ENCODE measurements at places on chromosomes 11 and 22.

- DNase-seq = no peak
Observed at GRCh38 chr11:118629761-118630661, 22.6 kb downstream of the PHLDB1 start.

GRCh38 chr11:74949753-74950137 is 679 bp downstream of the SPCS2 start:
- no peak for DNase-seq

DNA sequence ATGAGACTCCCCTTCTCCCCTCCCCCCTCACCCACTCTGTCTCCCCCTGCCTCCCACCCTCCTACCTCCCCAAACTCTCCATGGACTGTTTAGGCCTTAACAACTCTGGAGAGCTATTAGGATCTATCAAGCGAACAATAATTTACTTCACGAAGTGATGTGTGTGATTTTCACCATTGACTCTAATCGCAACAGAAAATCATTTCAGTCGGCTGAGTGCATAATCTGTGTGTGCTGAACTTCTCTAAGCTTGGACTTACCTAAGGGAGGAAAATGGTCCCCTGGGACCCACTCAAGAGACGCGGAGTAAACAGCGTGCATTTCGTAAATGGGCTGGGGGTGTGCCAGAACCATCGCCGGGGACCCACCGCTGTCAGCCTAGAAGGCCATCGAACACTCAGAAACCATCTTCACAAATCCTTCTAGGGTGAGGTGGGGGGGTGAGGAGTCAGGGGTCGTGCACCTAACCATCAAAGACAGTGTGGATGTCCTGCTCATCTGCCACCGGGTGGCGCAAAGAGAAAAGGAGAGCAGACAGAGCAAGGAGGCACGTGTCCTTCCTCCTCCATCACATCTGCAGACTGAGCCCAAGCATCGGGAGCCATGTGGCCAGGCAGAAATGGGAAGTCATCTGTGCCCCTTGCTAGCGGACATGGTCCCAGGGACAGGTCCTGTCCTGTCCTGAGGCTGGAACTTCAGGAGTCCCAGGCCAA is 62.1 kb upstream of the NUP50 start:
- DNase-seq = peak; percentile 94

- no peak for DNase-seq
Observed at GRCh38 chr11:108198833-108199232, 23.6 kb downstream of the NPAT start.

DNA sequence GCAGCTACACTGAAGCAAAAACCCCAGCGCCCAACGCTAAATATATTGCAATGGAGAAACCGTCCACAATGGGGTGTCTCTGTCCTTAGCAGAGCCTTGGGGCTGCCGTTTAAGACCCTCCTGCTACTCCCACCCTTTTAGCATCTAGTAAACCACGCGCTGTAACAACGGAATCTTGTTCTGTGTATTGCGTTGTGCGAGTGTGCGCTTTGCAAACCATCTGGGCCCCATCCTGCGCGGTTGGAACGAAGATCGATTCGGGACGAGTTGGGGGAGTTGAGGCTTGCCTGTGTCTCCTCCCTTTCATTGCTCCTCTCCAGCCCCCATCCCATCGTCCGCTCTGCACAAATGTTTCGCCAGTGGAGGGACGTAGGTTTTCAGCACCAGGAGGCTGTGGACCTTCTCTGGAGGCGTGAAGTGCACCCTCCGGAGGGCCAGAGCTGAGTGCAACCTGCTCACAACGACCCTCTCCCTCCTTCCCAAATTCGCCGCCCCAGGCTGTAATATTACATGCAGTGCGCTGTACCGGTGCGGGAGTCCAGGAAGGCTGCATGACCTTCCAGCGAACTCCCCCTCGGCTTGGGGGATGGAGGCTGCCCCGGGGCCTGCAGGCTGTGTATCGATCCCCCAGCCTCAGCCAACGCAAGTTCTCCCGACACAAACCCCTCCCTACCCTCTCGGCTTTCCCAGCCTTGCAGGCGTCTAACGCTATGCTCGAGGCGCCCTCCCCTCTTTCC is 1.6 kb upstream of the KMT2A start:
- peak; percentile 20 for DNase-seq

DNA sequence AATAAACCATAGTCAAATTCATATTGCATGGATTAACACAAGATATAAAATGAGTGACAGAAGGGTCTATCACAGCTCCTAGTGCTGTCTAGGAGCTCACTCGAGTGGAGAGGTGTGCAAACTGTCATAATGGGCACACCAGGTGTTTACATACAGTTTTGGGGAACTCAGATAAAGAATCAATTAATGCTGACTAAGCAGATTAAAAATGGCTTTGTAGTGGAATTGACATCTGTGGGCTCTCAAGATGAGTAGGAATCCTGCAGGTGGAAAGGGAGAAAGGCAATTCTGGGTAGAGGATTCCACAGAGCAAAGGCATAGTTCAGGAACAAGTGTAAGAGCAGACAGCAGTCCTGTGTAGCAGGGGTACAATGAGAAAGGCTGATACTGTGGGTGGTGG is 496.2 kb upstream of the CCDC90B start:
- DNase-seq = no peak

DNA sequence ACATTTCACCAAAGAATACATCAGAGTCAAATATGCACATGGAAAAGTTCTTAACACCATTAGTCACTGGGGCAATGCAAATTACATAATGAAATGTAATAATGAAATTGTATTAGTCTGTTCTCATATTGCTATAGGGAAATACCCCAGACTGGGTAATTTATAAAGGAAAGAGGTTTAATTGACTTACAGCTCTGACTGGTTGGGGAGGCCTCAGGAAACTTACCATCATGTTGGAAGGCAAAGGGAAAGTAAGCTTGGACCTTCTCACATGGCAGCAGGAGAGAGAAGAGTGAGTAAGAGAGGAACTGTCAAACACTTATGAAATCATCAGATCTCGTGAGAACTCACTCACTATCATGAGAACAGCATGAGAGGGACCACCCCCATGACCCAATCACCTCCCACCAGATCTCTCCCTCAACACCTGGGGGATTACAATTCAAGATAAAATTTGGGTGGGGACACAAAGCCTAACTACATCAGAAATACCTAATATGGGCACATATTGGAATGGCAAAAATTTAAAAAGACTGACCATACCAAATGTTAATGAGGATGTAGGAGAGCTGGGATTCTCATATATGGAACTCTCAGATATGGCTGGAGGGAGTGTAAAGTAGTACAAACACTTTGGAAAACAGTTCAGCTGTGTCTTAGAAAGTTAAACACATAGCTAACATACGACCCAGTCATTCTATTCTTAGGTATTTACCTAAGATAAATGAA is 65.1 kb upstream of the CD44 start:
- DNase-seq = no peak

GRCh38 chr11:133306019-133306418 is 226.3 kb downstream of the OPCML start:
- DNase-seq = no peak

- no peak for DNase-seq
Observed at GRCh38 chr22:26586556-26587325, 3.2 kb downstream of the TPST2 start.

- no peak for DNase-seq
Observed at GRCh38 chr22:43012390-43012789, 2.6 kb downstream of the PACSIN2 start.

DNA sequence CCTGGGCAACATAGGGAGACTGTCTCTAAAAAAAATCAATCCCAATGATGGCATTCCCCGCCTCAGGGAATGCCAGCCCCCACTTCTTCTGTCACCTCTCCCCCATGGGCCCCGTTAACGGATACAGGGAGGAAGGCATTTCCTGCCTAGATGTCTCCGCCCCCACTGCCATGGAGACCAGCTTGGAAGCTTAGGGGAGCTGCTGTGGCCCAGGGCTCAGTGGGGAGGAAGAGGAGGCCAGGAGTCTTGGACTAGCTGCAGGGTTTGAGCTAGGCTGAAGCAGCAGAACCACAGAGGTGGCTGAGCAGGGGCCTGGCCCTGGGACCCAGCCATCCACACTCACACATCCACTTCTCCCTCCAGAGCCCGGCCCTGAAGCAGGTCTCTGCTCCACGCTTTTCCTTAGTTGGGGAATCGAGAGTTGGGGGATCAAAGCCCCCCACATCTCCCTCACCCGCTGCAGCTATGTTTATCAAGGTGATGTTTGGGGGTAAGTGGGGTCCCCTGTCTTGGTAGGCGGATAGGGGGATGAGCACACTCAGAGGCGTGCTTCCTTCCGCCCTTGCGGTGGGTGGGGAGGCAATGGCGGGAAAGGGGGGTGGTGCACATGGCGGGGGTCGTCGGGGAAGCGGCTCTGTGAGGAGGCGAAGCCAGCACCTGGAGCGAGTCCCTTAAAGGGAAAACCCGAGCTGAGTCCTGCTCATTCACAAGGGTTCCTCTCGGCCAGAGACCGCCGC is at the start of gene C22orf15:
Gene C22orf15 (plus strand): TSS at position 149 of the 737 bp plus-strand sequence. CDS start 317 bp downstream, at position 466.
- no peak for DNase-seq

- DNase-seq = no peak
Observed at GRCh38 chr11:34028425-34028824, 23.1 kb upstream of the CAPRIN1 start.

DNA sequence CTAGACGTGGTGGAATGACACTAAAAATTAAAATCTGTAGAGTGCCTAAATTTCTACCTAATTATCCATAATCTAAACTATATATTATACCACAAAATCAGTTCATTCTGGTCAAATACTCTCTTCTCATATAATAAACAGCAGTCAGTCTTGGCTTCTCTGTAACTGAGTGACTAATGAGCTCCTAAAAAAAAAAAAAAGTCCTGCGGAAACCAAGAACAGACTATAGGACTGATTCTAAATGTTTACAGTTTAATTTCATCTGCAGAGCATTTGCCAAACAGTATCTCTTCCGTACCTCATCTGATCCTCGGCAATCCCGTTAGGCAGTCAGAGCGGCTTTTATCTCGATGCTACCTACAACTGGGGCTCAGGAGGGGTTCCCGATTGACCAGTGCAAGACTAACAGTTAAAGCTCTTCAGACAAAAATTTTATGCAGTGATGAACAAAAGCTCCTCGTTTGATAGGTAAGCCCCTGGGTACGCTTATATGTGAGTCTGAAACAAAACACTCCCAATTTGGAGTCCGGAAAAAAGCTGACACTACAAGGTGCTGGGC is 686 bp downstream of the KIF18A start:
- no peak for DNase-seq

DNA sequence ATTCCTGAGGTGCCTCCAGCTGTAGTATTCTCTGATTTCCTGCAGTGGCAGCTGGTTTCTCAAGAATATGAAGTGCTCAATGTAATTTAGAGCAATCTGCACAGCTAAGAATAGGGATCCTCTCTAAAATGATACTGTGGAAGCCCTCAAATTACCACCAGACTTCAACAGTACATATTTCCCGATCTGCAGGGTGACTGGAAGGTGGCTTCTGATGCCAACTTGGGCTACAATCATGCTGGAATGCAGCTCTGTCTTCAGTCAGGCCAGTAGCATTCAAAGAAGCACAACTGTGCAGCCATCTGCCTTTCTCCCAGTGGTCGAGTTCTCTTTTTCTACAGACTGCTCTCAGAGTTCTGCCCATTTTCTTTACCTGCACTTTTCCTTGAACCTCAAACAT is 55.5 kb upstream of the CD5 start:
- no peak for DNase-seq

GRCh38 chr11:12102588-12103410 is 7.6 kb upstream of the MICAL2 start:
- peak; percentile 26 for DNase-seq

DNA sequence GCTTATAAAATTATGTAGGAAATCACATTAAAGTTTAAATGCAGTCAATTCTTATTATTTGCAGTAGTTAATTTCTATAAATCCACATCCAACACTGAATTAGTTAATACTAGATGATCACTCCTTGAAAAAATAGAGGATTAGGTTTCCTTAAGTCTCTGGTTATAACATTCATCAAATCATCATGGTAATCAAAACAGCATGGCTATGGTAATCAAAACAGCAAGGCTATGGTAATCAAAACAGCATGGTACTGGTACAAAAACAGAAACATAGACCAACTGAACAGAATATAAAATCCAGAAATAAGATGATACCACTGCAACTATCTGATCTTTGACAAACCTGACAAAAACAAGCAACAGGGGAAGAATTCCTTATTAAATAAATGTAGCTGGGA is 814.6 kb upstream of the CCDC179 start:
- DNase-seq = no peak

DNA sequence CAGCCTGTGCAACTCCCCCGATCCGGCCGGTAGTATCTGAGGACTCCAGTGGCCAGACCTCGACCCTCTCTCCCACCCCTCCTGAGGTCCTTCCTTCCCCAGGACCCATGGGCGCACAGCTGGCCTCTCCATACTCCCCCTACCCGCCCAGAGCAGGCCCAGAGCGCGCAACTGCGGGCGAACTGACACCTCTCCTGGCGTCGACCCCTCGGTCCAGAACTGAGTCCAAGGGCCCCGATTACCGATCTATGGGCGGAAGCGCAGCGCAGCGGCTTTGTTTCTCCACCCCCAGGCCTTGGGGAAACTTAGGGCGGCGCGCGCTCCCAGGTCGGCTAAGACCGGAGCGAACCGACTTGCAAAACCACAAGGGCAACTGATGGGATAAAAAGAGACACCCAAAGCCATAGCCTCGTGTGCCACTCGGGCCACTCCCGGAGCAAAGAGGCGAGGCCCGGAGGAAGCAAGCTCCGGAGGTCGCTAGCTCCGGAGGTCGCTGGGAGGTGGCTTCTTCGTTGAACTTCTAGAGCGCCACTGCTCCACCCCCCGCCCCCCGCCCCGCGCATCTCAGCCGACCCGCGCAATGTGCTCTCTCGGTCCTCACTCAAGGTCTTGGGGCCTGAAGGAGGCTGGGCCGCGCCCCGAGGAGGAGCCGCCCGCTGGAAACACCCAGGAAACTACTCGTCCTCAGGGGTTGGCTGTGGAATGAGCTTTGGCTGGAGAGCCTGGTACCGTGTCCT is 9.8 kb upstream of the ALX4 start:
- DNase-seq = no peak

DNA sequence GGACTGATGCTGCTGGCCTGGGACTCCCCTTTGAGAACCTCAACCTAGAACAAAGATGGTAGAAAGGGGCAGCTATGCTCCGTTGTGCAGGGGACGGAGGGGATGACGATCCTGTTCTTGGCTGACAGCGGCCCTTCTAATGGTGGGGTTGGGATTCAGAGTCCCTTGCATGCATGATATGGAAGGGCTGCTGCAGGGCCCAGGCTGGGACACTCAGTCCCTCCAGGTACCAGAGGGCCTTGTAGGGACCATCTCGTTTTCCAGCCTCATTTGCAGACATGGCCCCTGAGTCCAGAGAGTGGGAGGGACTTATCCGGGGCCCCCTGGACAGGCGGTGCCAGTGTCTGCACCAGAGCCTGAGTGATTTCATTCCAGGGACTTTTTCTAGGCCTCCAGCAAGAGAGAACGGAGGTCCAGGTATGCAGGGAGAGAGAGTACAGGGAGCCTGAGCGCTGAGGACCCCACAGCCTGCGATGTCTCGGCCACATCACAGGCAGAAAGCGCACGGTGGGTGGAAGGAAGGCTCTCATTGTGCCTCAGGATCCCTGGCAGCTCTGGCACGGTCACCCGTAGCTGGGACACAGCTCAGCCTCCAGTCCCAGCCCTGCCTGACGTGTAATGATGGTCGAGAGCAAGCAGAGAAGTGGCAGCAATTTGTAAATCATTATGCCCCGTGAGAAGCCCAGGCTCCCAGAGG is 860.8 kb downstream of the TBC1D22A start:
- DNase-seq = no peak

GRCh38 chr11:60900673-60901404 is 5.5 kb downstream of the PRPF19 start:
- no peak for DNase-seq

- no peak for DNase-seq
Observed at GRCh38 chr11:123145661-123146060, 49.4 kb downstream of the CLMP start.

GRCh38 chr11:80297858-80298632 is 857.2 kb upstream of the TENM4 start:
- DNase-seq = no peak

GRCh38 chr22:40612291-40612751 is 24.2 kb downstream of the MRTFA start:
- no peak for DNase-seq
